ENCODE measurements at places on chromosomes 7 and 10.

GRCh38 chr10:359762-360161 is 224.5 kb downstream of the ZMYND11 start:
- no peak for DNase-seq

GRCh38 chr7:69115788-69116187 is 482.5 kb upstream of the AUTS2 start:
- DNase-seq = no peak

DNA sequence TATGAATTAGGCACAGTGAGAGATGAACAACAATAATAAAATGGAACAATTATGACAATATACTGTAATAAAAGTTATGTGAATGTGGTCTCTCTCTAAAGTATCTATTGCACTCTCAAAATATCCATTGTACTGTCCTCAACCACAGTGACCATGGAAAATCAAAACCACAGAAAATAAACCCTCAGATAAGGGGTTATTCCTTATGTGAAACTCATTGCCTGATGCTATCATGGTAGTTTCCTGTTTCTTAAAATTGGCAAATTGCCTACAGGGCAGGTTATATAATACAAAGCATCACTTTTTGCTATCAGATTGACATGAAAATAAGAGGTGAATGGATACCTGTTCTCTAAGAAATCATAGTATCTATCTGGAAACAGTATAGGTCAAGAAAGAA is 3.8 kb downstream of the MCM10 start:
- DNase-seq = peak; percentile 36

GRCh38 chr10:3886191-3886590 is 101.2 kb upstream of the KLF6 start:
- DNase-seq = no peak

GRCh38 chr10:75197066-75197465 is 13.5 kb upstream of the VDAC2 start:
- DNase-seq = no peak

GRCh38 chr10:131047501-131047900 is 264.0 kb downstream of the TCERG1L start:
- DNase-seq = no peak

DNA sequence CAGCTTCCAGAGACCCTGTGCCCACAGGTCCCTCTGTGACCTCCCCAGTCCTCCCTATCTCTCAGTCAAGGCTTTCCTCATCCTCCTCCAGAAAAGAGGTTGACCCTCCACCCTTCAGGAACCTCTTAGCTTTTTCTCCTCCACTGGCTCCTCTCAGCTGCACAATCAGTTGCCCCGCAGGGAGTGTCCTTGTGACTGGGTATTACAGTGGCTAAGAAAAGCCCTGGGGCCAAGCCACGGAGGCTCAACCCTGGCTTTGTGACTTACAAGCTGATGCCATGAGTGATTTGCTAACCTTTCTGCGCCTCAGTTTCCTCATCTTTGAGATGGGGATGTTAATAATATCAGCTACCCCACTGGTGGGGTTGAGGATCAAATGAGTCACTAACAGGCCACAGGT is 66.4 kb upstream of the ZMIZ1 start:
- DNase-seq = no peak

- DNase-seq = peak; percentile 42
Observed at GRCh38 chr7:41870461-41871138, 167.7 kb upstream of the INHBA start.

GRCh38 chr10:112434988-112435619 is 11.6 kb downstream of the ZDHHC6 start:
- DNase-seq = peak; percentile 79

GRCh38 chr10:76969366-76969948 is 668.2 kb downstream of the KCNMA1 start:
- no peak for DNase-seq
